ENCODE measurements at places on chromosomes 3 and 15. TPM values are rescaled to one million over a fixed set of nuclear protein-coding genes. Genes with fewer than 3 reads are reported as not detected.

The XCR1 gene
- 0.88 TPM for total RNA-seq

The USP19 gene
- total RNA-seq, result 106 TPM

DNA sequence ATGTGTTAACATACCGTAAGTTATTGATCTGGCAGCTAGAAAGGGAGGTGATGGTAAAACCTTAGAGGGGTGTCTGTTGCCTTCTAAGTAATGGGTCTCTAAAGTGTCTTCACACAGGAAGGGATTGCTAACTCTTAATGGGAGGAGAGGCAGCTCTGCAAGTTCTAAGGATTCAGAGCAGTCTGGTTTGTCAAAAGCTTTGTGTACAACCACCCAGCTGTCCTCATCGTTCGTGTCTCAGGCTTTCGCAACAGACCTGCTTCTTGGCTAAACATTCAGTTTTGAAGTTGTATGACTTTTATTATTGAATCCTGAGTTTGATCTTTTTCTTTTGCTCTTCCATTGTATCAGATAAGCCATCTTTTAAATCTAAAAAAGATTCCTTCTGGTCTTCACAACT, 404.9 kb downstream of the SQOR start:
- DNase-seq, result no peak

- DNase-seq, result no peak
These were observed 40.9 kb downstream of the C2CD4A start for GRCh38 chr15:62107571-62108121.

The A4GNT gene
- not detected for total RNA-seq

DNA sequence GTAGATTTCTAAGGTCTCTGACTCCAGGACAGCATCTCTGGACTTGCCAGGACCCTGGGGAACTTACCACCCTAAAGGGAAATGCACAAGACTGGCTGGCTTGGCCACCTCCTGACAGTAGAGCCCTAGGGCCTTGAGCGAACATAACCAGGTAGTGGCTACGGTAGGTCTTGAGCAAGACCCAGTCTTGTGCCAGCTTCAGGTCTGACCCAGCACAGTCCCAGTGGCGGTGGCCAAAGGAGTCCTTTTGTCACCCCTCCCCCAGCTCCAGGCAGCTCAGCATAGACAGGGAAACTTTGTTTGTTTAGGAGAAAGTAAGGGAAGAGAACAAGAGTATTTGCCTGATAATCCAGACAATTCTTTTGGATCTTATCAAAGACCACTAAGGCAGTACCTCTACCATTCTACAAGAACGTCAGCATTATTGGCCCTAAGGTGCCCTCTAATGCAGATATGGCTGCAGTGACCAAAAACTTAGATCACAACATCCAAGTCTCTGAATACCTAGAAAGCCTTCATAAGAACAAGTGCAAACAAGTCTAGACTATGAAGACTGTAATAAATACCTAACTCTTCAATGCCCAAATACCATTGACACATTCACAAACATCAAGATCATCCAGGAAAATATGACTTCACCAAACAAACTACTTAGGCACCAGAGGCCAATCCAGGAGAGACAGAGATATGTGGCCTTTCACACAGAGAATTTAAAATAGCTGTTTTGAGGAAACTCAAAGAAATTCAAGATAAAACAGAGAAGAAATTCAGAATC, 38.7 kb upstream of the FBN1 start:
- no peak for DNase-seq

DNA sequence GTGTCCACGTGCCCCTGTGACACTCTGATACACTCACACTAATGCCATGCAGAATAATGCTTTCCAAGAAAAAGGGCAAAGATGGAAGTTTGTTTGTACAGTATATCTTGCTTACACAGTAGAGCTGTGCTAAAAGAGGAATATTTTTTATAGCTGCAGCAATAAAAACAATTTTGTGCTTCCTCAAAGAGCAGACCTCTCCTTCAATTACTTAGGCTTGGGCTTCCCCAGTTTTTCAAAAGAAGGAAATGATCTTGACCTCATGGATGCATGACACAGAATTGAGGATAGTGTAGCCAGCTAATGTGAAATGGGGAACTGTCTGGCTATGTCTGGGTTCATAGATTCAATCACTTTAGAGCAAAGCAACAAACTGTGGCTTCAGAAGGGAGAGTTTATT, 137.4 kb downstream of the STT3B start:
- DNase-seq, result no peak

DNA sequence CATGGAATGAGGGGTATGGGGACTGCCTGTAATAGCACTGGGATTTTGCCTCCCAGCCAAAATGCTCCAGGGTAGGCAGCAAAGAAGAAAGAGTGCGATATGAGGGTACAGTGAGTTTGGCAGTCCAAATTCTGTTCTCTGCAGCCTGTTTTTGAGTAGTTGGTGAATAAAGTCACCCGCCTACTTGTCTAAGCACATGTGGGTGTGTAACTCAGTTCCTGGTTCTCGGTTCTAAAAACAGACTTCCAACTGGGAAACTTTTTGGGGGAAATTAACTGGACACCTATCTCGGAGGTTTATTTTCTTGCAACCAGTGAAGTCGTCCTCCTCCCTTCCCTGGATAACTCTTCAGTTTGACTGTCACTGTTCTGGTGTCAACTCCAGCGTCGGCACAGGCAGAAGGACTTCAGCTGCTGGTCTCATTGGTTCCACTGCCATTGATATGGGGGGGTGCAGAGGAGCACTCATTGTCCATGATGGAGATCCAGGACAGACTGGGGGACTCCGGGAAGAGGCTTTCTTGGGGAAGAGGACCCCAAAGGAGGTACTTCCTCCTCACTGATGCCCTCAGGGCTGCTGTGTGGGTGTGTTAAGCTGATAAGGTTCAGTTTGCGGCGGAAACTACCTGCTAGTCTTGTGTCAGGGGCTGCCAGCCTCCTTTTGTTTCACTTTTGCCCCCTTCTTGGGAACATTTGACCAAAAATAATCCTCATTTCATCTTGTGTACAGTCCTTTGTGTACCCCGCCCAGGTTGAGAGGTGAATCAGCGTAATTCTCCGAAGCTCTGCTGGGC, 13.2 kb downstream of the GHRL start:
- DNase-seq, result no peak

DNA sequence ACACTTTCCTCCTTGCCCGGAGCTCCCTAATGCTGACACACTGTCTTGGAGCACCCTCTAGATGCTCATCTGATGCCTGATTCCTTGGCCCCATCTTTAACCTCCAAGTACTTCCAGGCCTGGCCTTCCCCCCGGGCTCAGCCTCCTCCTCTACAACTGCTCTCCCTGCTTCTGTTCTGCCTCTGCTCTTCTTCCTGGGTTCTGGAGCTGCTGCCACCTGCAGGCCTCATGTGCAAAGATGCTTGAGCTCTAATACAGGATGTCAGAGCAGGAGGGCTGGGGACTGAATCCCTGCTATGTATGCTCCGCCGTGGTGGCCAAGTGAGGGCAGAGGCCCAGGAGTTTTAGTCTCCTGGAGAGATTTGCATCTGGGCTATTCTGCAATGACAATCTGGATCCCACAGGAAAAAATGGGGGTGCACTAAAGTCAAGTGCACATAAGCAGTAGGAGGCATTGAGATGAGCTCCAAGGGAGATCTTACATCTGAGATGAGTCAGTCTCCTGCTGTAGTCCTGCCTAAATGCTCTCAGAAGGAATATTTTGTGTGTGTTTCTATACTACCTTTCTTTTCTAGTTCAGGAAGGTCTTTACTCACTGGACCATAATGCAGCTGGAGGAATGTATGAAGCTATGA, 296.3 kb downstream of the UACA start:
- DNase-seq, result peak; percentile 58

The KCNH8 gene
- 0.29 TPM for total RNA-seq

- no peak for DNase-seq
These were observed 137.2 kb downstream of the RPL22L1 start for GRCh38 chr3:170732660-170733245.

The RLBP1 gene
- total RNA-seq, result not detected

GRCh38 chr15:100383302-100384107, 41.7 kb upstream of the ADAMTS17 start:
- DNase-seq, result peak; percentile 30

DNA sequence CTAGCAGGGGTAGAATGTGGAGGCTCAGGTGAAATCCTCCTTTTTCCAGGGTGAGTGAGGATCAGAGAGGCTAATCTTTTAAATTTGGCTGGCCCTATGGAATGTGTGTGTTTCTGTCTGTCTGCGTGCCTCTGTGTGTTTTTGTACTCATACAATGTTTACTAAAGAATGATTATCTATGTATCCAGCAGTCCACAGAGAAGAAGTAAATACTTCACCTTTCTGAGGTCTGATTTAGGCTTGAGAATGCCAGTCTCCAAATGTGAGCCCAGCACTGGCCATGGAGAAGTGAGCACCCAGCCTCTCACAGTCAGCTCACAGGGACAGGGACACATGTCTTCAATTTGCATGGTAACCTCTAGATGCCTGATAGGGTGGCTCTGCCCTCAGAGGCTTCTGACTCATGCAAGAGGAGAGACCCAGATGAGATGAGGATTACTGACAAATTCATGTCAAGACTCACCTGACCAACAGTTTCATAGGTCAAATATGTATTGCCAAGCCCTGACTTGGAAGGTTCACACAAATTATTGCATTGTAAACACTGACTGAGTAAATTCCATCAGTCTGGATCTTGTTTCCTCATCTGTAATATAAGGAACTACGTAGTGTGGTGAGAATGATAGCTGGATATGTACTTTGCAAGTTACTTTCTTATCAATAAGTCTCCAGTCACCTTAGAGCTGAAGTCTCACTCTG, 31.0 kb downstream of the ENTPD3 start:
- no peak for DNase-seq

The LZTFL1 gene
- total RNA-seq, result 13.2 TPM

GRCh38 chr3:62876064-62876463, 848 bp upstream of the CADPS start:
- no peak for DNase-seq

The NDN gene
- not detected for total RNA-seq

DNA sequence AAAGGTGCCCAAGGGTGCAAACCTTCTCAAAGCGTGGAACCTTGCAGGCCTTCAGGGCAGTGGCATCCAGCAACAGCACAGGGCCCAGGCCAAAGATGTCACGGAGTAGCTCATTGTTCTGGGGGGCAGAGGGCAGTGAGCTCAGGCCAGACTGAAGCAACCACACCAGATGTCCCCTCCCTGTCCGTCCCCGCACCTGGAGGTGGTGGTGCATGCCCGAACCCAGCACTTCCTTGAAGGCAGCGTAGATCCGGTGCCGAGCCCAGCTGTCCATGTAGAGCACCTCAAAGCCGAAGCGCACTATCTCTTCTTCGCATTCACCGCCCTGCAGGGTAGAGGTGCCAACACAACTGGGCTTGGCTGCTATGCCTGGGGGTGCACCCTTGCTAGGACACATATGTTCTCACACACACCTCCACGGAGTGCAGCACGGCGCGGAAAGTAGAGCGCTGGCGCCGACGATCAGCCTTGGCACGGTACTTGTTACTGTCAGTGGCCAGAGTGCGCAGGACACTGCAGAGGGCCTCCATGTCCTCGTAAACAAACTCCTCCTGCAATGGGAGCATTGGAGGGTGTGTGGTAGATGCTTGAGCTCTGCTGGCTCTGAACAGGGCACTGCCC, 3.7 kb downstream of the IFRD2 start:
- no peak for DNase-seq

The PARP6 gene
- total RNA-seq, result 124 TPM

DNA sequence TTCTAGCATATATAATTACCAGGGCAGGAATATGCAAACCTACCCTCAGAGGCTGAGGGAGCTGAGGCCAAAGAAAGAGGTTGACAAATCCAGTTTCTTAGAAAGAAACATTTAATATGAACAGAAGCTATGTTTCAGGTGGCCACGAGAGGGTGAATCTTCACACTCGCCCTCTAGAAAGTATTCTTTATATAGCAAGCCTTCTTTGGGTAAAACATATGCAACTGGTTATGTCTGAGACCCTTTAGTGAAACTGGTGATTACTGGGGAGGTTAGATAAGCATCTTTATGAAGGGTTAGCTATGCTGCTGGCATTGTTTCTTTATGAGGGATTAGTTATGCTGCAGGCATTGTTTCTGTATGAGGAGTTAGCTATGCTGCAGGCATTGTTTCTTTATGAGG, 50.7 kb upstream of the GOLGA6L2 start:
- no peak for DNase-seq

The CFAP44 gene
- total RNA-seq, result 40.9 TPM

DNA sequence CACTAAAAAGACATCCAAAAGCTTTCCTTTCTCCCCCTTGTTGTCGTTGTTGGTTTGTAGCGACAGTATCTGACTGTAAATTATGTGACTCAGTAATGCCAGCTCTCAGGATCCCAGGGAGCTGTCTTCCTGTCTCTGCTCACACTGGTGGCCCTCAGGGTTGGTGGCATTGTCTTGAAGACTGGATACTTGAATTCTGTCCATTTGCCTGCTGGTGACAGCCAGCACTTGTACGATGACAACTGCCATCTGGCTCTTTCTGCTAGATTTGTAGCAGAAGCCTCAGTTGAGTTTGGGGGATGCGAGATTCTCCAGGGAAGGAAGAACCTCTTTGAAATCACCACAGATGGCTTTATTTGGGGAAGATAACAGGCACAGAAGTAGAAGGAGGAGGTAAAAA, 120.8 kb downstream of the ARPP21 start:
- DNase-seq, result no peak

DNA sequence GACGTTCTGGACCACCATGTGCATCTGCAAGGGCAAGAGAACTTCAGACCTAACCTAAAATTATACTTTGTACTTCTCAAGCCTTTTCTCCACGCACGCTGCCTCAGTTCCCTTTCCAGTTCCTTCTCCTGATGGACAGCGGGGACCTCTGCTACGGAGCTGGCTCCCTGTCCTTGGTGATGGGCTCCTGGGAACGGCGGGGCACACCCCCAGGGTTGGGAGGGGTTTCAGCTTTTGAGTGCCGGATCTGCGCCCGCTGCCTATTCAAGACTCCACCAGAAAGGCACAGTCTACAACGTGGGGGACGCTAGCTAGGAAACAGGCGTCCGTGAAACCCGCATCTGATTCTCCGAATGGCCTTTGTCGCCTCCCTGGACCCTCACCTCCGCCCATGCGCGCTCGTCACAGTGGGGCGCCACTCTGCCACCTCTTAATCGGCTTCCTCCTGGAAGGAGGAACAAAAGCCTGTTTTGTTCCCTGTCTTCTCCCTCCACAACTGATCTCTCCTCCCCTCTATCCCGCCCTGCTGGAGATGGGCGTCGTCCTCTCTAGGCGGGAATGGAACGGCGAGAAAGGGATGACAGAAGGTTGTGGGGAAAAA, 2.2 kb downstream of the GPR149 start:
- DNase-seq, result no peak

GRCh38 chr3:70315021-70315420, 2.6 kb upstream of the MDFIC2 start:
- no peak for DNase-seq

The ATP13A4 gene
- 2.8 TPM for total RNA-seq

- no peak for DNase-seq
These were observed 304.4 kb downstream of the BCHE start for GRCh38 chr3:165532851-165533250.

The ASB14 gene
- total RNA-seq, result not detected

Data from naive thymus-derived CD4-positive, alpha-beta T cell (primary cell).